ENCODE measurements at places on chromosomes 16 and 17. TPM values are rescaled to one million over a fixed set of nuclear protein-coding genes. Genes with fewer than 3 reads are reported as not detected.

DNA sequence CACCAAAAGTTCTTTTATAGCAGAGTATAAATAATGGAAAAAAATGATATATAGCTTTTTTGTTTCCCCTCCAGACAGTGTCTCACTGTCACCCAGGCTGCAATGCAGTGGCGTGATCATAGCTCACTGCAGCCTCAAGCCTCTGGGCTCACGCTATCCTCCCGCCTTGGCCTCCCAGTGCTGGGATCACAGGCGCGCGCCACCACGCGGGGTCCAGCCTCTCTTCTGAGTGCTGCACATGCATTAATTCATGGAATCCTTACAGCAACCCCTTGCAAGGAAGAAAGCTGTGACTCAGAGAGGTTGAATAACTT lies 18.0 kb upstream of the ZNF629 start:
- DNase-seq = no peak

- peak; percentile 2 for DNase-seq
Observed at GRCh38 chr17:33651686-33652085, 358.6 kb upstream of the ASIC2 start.

The KCNJ18 gene
- total RNA-seq = not detected

GRCh38 chr17:21295036-21295952 lies 10.8 kb downstream of the MAP2K3 start:
- DNase-seq = peak; percentile 59

- DNase-seq = peak; percentile 18
Observed at GRCh38 chr17:14845591-14846281, 419.4 kb downstream of the PMP22 start.

DNA sequence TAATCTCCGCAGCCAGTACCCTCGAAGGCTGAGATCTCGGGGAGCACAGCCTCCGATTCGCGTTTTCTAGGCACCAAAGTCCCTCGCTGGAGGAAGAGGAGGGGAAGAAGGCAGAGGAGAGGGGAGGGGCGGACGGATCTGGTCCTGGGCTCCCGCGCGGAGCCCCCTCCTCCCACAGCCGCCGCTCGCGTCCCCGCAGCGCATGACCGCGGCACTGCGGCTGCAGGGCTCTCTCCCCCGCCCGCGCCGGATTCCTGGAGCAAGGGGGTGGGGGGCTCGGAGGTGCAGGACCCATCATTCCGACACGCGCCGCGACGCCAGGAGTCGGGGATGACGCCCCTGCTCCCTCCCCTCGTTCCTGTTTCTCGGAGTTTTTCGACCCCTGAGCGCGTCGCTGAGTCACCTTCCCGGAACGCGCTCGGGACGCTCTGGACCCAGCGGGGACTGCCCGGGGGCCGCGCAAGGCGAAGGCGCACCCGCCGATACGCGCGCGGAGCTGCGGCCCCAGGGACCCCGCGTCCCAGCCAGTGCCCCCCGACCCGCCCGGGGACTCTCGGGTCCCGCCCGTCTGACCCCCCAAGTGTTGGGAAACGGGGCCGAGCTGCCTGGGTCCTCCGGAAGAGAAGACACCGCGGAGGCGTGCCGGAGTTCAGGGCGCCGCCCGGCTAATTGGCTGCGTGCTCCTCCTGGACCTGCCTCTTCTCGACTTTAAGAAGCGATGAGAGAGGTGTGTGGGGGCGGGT lies 1.4 kb upstream of the SPHK1 start:
- peak; percentile 78 for DNase-seq

DNA sequence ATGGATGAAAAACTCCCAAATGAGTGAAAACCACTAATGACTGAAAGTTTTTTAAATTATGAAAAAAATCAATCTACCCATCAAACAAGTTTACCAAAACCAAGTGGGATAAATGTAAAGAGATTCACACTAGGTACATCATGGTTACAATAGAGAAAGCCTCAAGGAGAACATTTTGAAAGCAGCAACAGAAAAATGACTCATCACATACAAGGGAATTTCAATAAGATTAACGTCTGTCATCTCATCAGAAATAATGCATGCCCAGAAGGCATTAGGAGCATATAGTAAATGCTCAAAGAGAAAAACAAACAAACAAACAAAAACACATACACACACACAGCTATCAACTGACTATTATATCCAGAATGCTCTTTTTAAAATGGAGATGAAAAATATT lies 261.8 kb upstream of the KIF2B start:
- DNase-seq = no peak
